ENCODE measurements at places on chromosomes 4 and X.
A peak's percentile ranks its signal among the peaks of the same experiment; 100 is the strongest.

DNA sequence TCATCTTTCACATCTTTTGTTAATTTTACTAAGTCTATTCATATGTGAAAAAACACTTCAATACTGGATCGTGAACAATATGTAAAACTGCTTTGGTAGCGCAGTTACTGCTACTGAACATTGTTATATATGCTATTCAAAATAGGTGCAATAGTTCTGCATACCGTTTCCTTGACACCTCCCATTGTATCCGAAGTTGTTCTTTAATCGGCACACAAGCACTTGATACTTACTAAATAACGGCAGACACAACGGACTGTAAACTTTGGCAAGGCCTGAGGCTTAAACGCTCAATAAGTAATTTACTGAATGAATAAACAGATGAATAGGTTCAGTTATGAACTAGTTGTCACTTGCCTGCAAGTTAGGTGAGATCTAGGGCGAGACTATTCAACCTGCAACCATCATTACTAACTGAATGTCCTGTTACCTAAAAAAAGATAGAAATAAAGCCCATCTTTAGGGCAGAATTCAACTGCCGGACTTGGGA, 620 bp downstream of the ANAPC10 start:
- no peak for DNase-seq

GRCh38 chr4:85673540-85673939, 198.6 kb downstream of the ARHGAP24 start:
- DNase-seq = no peak

GRCh38 chr4:174241162-174241561, 42.3 kb downstream of the FBXO8 start:
- DNase-seq = no peak

DNA sequence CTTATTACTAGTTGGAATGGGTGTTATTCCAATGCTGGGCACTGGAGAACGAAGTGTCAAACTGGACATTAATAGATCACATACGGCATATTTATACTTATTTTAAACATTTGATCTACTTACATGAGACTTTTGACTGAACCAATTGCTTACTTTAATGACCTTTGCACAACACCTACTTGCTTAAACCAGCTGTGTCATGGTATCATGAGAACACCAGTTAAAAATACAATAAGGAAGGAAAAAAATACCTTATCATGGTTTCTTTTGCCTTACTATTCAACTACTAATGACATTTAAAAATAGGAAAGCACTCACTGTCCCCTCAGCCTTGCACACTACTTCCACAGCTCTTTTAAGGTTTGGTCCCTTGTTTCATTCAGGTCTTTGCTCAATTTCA, 146.9 kb downstream of the FAM13A start:
- no peak for DNase-seq

DNA sequence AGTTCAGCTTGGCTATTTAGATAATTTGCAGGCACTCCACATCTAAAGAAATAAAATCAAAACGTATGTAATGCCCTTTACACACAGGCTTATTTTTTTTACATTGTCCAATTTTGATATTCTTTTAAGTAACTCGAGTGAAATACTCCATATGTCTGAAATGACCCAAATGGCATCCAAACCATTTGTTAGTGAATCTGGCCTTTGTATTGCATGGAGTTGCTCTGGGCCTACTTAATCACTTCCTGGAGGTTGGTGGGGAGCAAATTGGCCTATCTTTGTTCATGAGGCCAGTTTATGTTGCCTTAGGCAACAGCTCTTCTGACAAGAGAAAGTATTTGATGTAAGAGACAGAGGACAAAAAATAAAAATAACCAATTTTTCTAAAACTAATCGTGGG, 47.6 kb upstream of the TMEM131L start:
- no peak for DNase-seq

DNA sequence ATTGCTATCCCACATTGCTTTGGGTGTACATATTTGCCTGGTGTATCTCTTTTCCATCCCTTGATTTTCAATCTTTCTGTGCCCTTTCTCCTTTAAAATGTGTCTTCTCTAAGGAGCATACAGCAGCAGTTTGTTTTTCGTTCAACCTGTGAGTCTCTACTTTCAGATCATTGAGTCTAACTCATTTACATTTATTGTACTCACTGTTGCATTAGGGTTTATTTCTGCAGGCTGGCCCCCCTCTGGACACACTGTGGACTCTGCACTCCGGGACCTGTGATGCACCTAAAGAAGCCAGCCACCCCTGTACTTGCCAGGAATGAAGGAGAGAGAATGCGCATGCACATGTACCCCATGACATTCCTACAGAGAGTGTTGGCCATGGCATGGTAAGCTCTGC, 93.0 kb downstream of the FAM53A start:
- no peak for DNase-seq

DNA sequence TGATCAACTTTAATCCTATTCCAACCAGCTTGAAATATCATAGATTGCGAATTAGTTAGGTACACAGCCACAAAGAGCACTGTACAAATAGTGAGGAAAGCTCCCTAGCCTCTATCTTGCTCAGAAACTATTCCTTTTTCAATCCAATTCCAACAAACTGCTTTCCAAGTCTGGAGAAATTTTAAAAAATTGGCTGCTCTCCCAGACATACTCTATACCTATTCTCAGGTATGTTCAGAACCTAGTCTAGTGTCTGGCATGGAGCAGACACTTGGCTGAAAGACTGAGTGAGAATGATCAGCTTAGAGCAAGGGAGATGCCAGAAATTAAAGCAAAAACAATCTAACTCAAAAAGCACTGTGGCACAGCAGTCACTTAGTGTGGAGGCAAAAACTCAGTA, 105.9 kb downstream of the SLC10A7 start:
- no peak for DNase-seq

GRCh38 chr4:147110473-147111367, 165.1 kb upstream of the TTC29 start:
- no peak for DNase-seq

DNA sequence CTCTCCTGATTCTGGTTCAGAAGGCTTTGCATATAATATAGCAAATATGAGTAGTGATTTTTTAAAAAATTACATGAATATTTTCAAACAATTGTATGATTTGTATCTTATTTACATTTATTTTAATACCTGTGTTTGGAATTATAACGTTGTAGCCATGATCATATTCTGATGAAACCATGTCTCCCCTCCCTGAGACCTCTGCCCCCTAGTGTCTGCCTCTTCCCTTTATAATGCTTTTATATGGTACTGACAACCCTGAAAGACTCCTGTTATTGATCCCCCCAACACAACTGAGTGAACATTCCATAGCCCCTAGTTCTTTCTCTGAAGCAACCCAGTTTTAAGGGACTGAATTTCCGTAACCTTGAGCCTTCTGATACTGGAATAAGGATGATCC, 187.4 kb downstream of the SOX3 start:
- DNase-seq = no peak

DNA sequence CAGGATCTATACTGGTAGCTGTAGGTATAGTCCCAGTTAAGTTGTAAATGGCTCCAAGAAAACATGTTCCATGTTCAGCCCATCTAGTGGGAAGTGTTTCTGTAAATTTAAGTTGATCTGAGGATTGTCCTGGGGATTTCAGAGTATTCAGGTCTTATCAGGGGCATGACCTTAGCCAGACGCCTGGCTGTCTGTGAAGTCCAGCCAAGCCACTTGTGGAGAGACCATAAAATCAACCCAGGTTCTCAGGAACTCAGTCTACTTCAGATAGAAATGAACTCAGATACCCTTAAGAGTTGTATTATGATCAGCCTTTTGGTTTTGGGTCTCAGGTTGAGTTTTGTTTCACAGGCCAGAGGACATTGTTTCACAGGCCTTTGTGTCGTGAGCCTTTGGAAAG, 95.9 kb downstream of the EGF start:
- no peak for DNase-seq

GRCh38 chr4:158327525-158327924, 117.2 kb downstream of the TMEM144 start:
- no peak for DNase-seq

- DNase-seq = no peak
These were observed 127.1 kb upstream of the DCAF8L1 start for GRCh38 chrX:28108186-28108945.

- no peak for DNase-seq
These were observed 225.2 kb upstream of the LEF1 start for GRCh38 chr4:108393890-108394472.

GRCh38 chr4:67911638-67912037, 27.8 kb upstream of the TMPRSS11D start:
- no peak for DNase-seq

DNA sequence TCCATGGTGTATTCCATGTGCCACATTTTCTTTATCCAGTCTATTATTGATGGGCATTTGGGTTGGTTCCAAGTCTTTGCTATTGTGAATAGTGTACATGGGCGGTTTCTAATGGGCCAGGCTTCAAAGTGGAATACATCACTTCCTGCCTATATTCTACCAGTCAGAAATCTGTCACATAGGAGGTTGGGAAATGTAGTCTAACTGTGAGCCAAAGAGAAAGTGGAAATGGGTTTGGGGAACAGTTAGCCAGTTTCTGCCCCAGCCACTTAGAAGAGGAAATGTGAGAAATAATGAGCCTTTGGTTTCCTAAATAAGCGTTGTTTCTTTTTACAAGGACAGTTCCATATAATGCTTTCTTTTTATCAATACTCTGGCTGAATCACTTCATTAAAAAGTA, 85.1 kb upstream of the AP1S2 start:
- DNase-seq = peak; percentile 2

- no peak for DNase-seq
These were observed 3.1 kb downstream of the ZNF630 start for GRCh38 chrX:48068096-48068887.

DNA sequence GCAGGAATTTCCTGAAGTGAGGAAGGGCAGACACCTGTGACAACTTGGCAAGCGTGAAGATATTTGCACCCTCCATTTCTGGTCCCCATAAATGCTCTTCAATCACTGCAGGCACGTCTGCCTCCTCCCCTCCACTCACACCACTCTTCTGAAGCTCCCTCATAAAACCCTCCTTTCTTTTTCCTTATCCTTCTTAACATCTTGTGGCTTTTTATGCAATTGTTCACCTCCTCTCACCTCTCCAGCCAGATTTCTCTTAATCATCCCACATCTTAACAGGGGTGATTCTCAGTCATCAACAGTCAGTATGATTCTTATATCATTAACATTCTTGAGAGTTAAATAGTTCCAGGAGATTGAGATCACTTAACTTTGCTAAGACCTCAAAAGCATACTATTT, 277.4 kb downstream of the SPRY1 start:
- DNase-seq = no peak

DNA sequence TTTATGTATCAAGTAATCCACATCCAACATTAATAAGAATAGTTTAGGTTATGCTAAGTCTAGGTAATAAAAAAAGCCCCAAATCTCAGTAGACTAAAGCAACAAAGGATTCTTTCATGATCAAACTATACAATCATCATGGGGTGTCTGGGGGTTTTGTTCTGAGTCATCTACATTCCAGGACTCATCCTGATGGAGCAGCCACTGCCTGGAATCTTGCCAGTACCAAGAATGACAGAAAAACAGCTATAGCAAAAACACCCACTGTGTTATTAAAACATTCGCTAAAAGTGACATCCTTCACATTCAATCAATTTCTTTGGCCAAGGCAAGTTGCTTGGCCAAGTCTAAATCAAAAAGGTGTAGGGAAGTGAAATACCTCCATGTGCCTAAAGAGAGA, 3.9 kb upstream of the ARHGEF38 start:
- no peak for DNase-seq
